ENCODE measurements at places on chromosomes 2 and 18. TPM values are rescaled to one million over a fixed set of nuclear protein-coding genes. Genes with fewer than 3 reads are reported as not detected.

DNA sequence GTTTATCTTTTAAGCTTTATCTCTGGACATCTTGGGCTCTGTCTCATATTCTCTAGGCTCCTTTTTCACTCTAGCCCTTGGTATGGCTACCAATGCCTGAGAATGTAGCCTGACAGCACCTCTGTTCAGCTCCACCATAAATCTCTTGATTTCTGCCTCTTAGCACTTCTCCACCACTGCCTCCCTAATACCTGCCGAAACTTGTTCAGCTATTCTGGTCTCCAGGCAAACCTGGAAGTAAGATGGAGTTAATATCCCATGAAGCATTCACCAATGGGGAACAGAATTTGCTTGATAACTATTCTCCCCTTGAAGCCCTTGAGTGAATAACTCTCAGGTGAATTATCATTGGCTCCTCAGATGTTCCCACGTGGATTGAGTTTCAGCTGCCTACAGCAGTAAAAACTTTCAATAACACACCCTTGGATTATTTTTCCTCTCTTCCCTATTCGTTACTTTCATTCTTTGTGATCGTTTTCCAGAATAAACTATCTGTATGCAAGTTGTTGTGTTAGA, 145.6 kb downstream of the EVA1A start:
- DNase-seq, result no peak
- H3K27me3 ChIP-seq, result no peaks in the 10 kb centered on the region
- peaks cover 17% of the 10 kb centered on the region for H3K4me1 ChIP-seq
- peaks cover 7% of the 10 kb centered on the region for H3K36me3 ChIP-seq
- H3K27ac ChIP-seq, result no peak overlapping the region

BOLL gene
- not detected for total RNA-seq

ICA1L gene
- 4.5 TPM for total RNA-seq

- no peaks in the 10 kb centered on the region for H3K4me1 ChIP-seq
- no peak for DNase-seq
- no peaks in the 10 kb centered on the region for H3K36me3 ChIP-seq
- H3K27ac ChIP-seq, result no peak overlapping the region
- no peaks in the 10 kb centered on the region for H3K27me3 ChIP-seq
Measured at GRCh38 chr18:68948622-68949021, 150.7 kb downstream of the CCDC102B start.

DNA sequence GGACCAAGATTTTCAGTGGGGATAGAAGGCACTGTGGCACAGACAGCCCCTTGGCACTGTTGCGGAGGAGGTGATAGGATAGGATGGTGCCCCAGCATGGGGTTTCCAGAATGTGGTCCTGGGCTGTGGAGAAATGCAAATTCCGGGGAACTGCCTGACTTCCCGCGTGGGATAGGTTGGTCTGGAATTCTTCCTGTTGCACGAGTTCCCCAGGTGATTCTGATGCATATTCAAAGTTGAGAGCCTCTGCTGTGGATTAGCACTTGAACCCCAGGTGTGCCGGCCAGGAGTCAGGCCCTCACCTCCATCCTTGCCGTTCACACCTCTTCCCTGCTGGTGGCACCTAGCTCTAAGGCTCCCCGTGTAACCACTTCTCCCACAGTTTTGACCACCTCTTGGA, 15.5 kb downstream of the NCK2 start:
- peaks cover 39% of the 10 kb centered on the region for H3K4me1 ChIP-seq
- H3K4me3 ChIP-seq, result no peak overlapping the region
- no peak for DNase-seq

DNA sequence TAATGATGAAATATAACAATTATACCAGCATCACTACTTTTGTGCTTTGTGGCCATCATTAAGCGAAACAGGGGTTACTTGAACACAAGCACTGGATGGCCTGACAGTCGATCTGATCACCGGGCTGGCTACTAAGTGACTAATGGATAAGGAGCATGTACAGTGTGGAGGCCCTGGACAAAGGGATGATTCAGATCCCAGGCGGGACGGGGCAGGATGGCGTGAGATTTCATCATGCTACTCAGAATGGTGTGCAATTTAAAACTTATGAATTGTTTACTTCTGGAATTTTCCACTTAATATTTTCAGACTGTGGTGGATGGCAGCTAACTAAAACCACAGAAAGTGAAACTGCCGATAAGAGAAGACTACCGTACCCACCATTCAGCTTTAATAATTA, 7.0 kb upstream of the CLIP4 start:
- H3K4me1 ChIP-seq, result peaks cover 7% of the 10 kb centered on the region
- H3K27me3 ChIP-seq, result no peaks in the 10 kb centered on the region
- DNase-seq, result no peak
- no peak overlapping the region for H3K4me3 ChIP-seq

Measured in type B pancreatic cell (in vitro differentiated cells).